ENCODE measurements at places on chromosomes 6 and 20. TPM values are rescaled to one million over a fixed set of nuclear protein-coding genes. Genes with fewer than 3 reads are reported as not detected.

GRCh38 chr6:3516092-3516491 is 59.2 kb upstream of the SLC22A23 start:
- DNase-seq = no peak

EDN1 gene
- total RNA-seq = 0.24 TPM

CST5 gene
- total RNA-seq = not detected

DNA sequence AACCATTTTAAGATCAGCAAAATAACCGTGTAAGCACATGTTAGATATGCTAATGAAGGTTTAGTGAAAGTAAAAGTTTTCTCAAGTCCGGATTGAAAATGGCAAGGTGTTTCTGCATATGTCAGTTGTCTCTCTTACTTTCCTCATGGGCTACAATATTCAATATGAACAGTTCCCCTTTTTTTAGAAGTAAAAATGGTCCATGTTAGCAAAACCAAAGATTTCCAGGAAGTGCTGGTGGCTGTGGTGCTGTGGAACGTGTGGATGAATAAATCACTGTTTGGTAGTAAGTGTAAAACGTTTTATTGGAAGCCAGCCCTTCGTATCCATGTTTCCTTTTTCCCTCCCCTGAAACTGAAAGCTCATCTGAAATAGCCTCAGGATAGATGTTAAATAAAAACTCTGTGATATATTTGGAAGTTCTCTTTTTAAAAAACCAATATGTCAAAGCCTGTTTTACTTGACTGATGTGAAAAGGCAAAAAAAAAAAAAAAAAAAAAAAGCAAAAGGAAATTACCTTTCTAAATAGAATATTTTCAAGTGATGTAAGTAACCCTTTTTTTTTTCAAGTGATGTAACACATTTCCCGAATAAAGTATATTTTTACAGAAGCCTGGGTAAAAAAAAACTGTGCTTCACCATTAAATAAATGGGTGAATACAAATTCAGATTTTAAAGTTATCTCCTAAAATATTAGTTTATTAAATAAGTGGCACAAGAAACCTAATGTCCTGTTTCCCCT is 41.9 kb downstream of the PLEKHG1 start:
- no peak for DNase-seq

RSPH4A gene
- not detected for total RNA-seq

DNA sequence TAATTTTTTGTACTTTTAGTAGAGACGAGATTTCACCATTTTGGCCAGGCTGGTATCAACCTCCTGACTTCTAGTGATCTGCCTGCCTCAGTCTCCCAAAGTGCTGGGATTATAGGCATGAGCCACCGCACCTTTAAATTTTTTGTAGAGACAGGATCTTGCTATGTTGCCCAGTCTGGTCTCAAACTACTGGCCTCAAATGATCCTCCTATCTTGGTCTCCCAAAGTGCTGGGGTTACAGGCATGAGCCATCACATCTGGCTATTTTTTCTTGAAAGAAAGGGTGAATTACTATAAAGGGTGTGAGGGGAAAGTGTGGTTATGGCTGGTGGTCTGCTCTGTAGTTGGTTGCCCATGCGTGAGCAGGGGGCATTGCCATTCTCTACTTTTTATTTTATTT is 1.6 kb downstream of the LY6G6F start:
- DNase-seq = no peak

GRCh38 chr20:21125072-21125848 is 622 bp upstream of the KIZ start:
- no peak for DNase-seq

SPATS1 gene
- not detected for total RNA-seq

EBF4 gene
- 3.2 TPM for total RNA-seq

- DNase-seq = no peak
Measured at GRCh38 chr20:15848126-15848525, 725.1 kb downstream of the KIF16B start.

- DNase-seq = peak; percentile 89
Measured at GRCh38 chr6:106223300-106223930, 102.1 kb downstream of the ATG5 start.

ZBP1 gene
- not detected for total RNA-seq

SLC17A2 gene
- 0.14 TPM for total RNA-seq

DNA sequence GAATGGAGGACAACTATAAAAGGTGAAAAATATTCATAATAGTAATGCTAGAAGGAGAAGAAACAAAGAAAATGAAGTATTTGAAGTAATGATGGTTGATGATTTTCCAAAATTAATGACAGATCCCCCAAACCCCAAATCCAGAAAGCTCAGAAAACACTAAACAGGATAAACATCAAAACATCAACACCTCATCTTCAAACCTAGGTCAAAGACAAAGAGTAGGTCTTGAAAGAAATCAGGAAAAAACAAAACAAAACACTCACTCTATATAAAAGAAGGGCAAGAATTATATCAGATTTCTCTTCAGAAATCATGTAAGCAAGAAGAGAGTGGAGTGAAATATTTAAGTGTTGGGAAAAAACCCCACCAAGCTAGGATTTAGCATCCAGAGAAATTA is 38.7 kb downstream of the RANBP9 start:
- DNase-seq = no peak

- DNase-seq = no peak
Measured at GRCh38 chr6:35723587-35723986, 13.2 kb upstream of the ARMC12 start.

DNA sequence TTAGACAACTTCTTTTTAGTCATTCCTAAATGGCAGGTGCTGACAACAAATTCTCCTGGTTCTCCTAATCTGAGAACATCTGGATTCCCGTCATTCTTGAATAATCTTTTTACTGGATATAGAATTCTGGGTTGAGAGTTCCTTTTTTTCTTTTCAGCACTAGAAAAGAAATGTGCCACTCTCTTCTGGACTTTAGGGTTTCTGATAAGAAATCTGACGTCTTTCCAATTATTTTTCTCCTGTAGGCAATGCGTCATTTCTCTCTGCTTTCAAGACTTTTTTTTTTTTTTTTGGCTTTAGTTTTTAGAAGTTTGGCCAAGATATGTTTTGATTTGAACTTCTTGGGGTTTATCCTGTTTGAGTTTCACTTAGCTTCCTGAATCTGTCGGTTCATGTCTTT is 66.1 kb upstream of the RNF24 start:
- no peak for DNase-seq

DNA sequence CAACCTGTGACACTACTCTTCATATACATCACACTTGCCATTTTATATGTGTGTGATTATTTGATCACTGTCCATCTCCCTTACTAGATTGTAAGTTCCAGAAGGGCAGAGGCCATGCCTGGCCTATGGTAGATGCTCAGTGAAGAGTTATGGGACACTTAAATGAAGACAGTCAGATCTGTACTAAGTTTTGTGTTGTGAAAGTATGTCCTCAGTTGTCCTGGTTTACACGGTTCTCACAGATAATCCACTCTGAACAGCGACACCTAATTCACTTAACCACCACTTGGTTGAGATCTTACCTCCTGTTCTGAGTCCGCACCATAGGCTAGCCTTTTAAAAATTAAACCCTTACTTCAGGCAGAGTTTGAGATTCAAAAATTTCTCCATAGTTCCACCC is 434.1 kb upstream of the SOX4 start:
- DNase-seq = no peak

BANF2 gene
- total RNA-seq = not detected

DNA sequence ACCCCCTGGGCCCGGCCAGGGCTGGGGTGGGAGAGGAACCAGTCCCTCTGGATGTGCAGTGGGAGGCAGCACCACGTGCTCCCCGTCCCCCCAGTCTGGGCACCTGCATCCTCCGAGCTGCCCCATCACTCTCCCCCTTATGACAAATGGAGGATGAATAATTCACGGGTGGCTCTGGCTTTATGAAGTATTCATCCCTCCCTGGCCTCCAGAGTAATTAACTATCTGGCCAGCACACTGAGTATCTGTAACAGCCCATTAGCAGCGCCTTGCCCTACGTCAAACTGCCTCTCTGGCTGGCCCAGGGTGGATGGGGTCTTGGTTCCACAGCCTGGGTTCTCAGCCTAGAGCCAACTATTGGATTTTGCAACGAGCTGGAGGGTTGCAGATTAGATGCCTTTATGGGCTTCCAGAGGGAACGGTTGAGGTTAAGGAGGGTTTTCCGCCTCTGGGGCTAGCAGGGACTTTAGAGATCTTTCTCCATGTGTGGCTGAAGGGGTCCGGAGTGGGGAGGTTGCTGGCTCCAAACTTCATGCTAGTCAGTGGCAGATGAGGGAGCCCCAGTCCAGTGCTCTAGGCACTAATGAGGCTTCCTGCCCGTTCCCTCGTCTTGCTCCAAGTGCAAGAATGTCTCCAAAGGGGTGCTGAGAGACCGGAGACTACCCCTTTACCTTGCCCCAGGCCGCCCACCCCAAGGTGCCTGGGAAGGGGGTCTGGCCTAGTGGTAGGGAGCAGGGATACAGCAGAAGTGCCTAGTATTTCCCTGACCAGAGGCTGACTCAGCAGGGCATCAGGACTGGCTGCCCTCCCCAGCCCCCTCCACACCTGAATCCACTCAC is 53.5 kb upstream of the MLN start:
- no peak for DNase-seq

ZKSCAN4 gene
- total RNA-seq = 3.5 TPM
